ENCODE measurements at places on chromosomes 6 and 20. TPM values are rescaled to one million over a fixed set of nuclear protein-coding genes. Genes with fewer than 3 reads are reported as not detected.

- DNase-seq: no peak
Observed at GRCh38 chr6:126614642-126615504, 275.0 kb downstream of the CENPW start.

PTP4A1 gene
- total RNA-seq: 26.7 TPM

PKHD1 gene
- 53.4 TPM for total RNA-seq

- DNase-seq: no peak
Observed at GRCh38 chr6:3803627-3804468, 45.3 kb upstream of the FAM50B start.

SLC52A3 gene
- 0.33 TPM for total RNA-seq

PI3 gene
- not detected for total RNA-seq

- DNase-seq: no peak
Observed at GRCh38 chr6:10073341-10073740, 341.5 kb downstream of the TFAP2A start.

- DNase-seq: no peak
Observed at GRCh38 chr20:58647162-58647795, 3.8 kb upstream of the STX16 start.

Data from body of pancreas (tissue), 4 donors.